ENCODE measurements at places on chromosomes 5 and 9. TPM values are rescaled to one million over a fixed set of nuclear protein-coding genes. Genes with fewer than 3 reads are reported as not detected.

DNA sequence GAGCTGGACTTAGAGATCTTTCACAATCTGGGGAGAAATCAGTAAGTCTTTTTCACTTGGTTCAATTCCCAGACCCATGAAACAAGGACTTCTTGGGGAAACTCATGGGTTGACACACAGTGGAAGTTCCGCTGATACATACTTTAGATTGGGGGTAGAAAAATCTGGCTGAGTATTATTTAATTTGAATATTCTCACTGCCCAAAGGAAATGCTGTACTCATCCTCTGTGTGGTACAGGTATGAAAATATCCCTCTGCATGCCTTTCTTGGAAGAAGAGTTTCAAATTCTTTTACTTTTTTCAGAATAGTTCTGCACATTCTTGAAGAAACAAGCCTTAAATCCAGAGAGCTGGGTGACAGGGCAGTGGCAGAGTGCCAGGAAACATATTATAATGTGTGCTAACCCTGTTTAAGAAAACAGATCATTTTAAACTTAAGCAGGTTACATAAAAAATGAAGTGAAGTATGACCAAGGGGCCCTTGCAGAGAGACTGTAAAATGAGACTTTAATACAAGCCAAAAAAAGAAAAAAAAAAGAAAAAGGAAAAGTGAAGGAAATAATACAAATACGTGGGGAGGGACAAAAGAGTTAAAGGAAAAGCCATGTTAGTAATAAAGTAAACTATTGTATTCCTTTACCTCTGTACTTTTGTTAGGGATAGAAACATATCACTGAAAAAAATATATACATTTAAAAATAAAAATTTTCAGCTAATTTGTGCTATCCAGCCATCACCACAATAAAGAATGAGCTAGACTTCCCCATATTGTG, 173.4 kb upstream of the NR3C1 start:
- H3K4me3 ChIP-seq = no peak overlapping the region
- H3K27me3 ChIP-seq = no peaks in the 10 kb centered on the region
- no peak overlapping the region for H3K27ac ChIP-seq

- no peak for DNase-seq
- no peak overlapping the region for H3K4me3 ChIP-seq
- H3K27ac ChIP-seq = no peak overlapping the region
- peaks cover 3% of the 10 kb centered on the region for H3K27me3 ChIP-seq
- H3K4me1 ChIP-seq = no peaks in the 10 kb centered on the region
These were observed 25.0 kb upstream of the OCLN start for GRCh38 chr5:69467442-69468225.

The LECT2 gene
- total RNA-seq = not detected

- H3K27me3 ChIP-seq = no peaks in the 10 kb centered on the region
- no peak for DNase-seq
- H3K27ac ChIP-seq = no peak overlapping the region
- H3K4me3 ChIP-seq = no peak overlapping the region
- H3K36me3 ChIP-seq = peaks cover 27% of the 10 kb centered on the region
- H3K4me1 ChIP-seq = peaks cover 40% of the 10 kb centered on the region
These were observed 59.5 kb downstream of the PTBP3 start for GRCh38 chr9:112273876-112274275.

DNA sequence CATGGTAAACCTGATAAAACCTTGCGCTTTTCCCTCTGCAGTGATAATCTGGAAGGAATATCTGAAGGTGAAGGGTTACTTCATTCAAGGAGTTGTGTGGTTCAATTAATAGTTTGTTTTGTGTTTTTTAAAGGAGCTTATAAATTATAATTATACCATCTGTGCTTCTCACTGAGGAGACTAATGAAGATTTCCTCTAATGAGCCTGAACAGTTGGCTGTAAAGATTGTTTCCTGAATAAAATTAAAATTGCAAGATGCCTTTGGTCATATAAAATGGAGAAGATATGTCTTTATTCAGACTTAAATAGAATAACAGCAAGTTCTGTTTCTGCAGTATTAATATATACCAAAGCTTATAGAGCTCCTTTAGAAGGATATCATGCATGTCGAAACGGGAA, 59.9 kb downstream of the GAPVD1 start:
- H3K27me3 ChIP-seq = no peaks in the 10 kb centered on the region
- H3K36me3 ChIP-seq = peaks cover 36% of the 10 kb centered on the region
- H3K27ac ChIP-seq = no peak overlapping the region
- no peak overlapping the region for H3K4me3 ChIP-seq
- no peak for DNase-seq

DNA sequence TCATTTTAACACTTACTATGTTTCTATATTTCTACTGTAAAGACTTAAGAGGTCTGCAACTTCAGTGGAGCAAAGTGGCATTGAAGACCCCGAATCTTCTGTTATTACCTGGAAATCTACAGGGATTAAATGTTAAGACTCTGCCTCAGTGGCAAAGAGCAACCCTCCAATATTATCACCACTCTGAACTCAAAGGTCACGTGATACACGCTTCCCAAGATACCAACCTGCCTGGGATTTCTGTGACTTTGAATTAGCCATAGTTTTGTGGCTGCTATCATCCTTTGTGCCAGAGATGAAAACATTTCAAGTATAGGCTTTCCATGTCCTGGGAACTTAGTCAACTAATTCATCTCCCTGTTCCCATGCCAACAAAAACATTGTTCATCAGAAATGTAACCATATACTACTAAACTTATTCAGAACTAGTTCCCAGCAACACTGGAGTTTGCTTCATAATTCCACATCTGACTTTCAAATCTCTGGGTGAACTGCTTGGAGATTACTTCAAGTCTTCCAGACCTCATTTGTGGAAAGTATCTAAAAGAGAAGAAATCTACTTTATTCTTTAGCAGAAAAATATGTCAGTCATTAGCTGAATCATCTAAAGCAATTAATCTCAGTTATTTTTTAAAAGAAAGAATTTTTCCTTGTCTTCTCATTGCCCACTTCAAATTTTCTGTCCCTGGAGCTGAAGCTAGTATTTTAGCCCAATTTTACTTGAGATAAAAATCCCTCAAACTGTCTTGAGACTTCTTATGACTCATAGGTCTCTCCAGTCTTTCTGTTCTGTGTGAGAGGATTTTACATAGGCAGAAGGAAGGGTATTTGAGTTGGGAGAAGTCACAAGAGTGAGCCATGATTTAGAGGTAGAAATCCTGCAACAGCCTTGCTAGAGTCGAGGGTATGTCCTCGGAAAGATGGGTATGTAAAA, 83.0 kb downstream of the ZNF462 start:
- no peaks in the 10 kb centered on the region for H3K4me1 ChIP-seq
- no peak overlapping the region for H3K4me3 ChIP-seq
- no peak overlapping the region for H3K27ac ChIP-seq
- H3K36me3 ChIP-seq = no peaks in the 10 kb centered on the region

GRCh38 chr9:11312966-11313365, 700.2 kb upstream of the PTPRD start:
- no peak overlapping the region for H3K27ac ChIP-seq
- no peaks in the 10 kb centered on the region for H3K27me3 ChIP-seq
- H3K4me1 ChIP-seq = no peaks in the 10 kb centered on the region
- no peak overlapping the region for H3K4me3 ChIP-seq
- DNase-seq = no peak
- no peaks in the 10 kb centered on the region for H3K36me3 ChIP-seq

DNA sequence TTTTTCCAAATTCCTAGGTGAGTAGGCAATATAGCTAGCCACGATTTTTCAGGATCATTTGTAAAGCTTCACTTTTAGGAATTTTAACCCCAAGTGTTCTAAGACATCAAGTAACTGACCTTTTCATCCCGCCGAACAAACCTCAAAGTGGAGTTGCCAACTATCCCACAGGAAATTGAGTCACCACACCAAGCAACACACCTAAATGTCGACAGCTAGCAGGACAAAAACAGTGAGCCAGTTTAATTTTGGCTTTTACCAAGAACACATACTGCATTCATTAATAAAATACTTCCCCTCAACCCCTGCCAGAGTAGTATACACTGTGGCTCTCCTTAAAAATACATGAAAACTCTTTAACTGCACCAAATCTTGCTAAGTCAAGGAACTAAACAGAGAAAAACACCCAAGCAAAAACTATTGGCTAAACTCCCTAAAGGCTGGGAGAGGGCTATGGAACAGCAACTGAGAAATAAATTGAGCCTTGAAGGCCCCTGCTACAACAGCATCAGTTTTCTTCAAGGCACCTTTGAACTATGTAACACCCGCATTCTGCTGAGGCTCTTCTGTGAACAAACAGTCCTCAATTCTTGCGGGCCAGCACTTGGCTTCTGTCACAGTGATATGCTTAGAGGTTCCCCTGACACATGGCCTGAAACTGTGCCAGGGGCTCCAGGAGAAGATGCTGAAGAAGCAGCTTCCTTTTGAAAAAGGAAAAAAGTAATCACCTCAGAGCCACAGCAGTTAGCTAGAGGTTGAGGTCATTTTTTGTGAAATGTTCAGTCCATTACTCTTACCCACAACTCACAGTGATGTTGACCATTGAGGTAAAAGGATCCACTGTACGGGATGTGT, 459.6 kb downstream of the RAB3C start:
- DNase-seq = no peak
- H3K27me3 ChIP-seq = no peaks in the 10 kb centered on the region
- H3K4me1 ChIP-seq = peaks cover 30% of the 10 kb centered on the region
- H3K4me3 ChIP-seq = peak overlapping the region; percentile 43
- peaks cover 16% of the 10 kb centered on the region for H3K36me3 ChIP-seq

- no peaks in the 10 kb centered on the region for H3K27me3 ChIP-seq
- H3K4me3 ChIP-seq = no peak overlapping the region
- H3K27ac ChIP-seq = no peak overlapping the region
- DNase-seq = no peak
These were observed 124.2 kb downstream of the WNK2 start for GRCh38 chr9:93308158-93308602.

- no peaks in the 10 kb centered on the region for H3K4me1 ChIP-seq
- no peaks in the 10 kb centered on the region for H3K36me3 ChIP-seq
- no peak overlapping the region for H3K4me3 ChIP-seq
- DNase-seq = no peak
These were observed 68.9 kb downstream of the PPIC start for GRCh38 chr5:122967625-122968024.

- no peak overlapping the region for H3K4me3 ChIP-seq
- H3K36me3 ChIP-seq = no peaks in the 10 kb centered on the region
- no peak overlapping the region for H3K27ac ChIP-seq
- no peak for DNase-seq
These were observed 49.7 kb upstream of the FST start for GRCh38 chr5:53430618-53431252.

DNA sequence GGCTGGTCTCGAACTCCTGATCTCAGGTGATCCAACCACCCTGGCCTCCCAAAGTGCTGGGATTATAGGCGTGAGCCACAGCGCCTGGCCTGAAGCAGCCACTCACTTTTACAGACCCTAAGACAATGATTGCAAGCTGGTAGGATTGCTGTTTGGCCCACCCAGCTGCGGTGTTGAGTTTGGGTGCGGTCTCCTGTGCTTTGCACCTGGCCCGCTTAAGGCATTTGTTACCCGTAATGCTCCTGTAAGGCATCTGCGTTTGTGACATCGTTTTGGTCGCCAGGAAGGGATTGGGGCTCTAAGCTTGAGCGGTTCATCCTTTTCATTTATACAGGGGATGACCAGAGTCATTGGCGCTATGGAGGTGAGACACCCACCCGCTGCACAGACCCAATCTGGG, 1.5 kb downstream of the CA9 start:
- no peak for DNase-seq
- no peaks in the 10 kb centered on the region for H3K36me3 ChIP-seq
- H3K4me3 ChIP-seq = peak overlapping the region; percentile 66
- no peak overlapping the region for H3K27ac ChIP-seq

DNA sequence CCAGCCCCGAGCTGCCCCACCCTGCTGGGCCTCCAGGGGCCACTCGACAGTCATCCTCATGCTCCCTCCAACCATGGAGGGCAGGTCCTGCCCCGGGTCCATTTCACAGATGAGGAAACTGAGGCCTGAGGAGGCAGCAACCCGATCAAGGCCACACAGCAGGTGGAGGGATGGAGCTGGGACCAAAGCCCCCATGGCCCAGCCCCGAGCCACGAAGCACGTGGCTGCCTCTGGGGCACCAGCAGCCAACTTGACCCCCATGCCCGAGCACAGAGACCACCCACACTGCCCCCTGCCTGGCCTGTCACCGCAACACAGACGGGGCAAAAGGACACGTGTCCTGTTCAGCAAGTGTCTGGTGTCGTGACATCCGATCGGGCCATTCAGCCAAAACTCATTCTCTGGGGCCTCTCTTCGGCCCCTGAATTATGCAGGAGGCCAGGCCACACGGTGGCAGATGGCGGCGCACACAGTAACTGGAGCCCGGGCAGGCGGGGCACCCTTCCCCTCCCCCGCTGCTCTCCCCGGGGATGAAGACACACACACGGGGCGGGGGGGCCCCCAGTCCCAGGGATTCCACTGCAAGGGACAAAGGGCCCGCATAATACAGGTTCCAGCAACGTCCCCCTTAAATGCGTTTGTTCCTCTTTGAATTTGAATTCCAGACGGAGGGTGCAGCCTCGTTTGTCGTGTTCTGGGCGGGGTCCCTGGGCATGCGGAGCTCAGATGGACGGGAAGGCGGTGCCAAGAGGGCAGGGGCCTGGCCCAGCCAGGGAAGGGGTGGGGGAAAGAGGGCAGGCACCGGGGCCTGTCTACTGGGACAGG, 29.4 kb upstream of the TMEM250 start:
- H3K27me3 ChIP-seq = no peaks in the 10 kb centered on the region
- H3K4me3 ChIP-seq = no peak overlapping the region
- H3K36me3 ChIP-seq = no peaks in the 10 kb centered on the region
- no peak for DNase-seq

The LIX1 gene
- not detected for total RNA-seq

GRCh38 chr9:72399391-72399790, 34.4 kb upstream of the ZFAND5 start:
- no peaks in the 10 kb centered on the region for H3K4me1 ChIP-seq
- DNase-seq = no peak
- H3K27ac ChIP-seq = no peak overlapping the region
- no peaks in the 10 kb centered on the region for H3K27me3 ChIP-seq
- no peak overlapping the region for H3K4me3 ChIP-seq

DNA sequence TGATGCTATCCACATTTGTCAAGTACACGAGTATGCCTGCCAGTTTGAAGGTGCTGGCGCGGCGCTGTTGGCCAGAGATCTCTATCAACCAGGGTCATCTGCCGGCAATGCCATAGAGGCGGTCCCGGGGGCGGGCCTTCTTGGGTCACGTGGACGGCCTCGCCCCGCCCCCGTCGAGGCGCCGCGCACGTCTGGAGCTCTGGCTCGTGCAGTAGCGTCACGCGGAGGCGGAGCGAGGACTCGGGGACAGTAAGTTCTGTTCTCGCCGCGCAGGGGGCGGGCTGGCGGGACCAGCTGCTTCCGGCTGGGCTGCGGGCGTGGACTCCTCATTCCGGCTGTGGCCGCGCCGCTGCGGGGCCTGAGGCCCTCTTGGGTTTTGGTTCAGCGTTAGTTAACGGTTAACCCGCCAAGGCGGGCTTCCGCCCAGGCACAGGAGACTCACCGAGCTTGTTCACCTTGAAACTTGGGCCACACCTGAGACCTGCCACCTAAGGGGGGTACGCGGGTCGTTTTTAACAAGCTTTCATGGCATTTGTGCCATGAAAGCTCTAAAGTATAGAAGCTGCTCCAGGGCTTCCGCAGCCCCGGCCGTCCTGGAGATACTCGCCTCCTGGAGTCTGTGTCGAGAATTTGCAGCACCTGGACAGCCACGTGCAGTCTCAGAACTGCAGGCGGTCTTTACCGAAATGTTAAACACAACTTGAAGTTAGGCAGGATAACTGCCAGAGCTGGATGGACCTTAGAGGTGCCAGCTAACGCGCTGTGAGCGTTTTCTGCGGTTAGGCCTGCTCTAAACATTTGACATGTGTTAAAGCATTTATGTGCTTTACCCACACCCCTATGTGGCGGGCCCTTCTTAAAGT, at the start of gene RFESD:
TSS of gene RFESD (plus strand) at position 209 of the 863 bp plus-strand sequence. CDS start 5,495 bp downstream, outside the sequence.
- peak within 1 kb of the TSS; percentile 80 for H3K4me3 ChIP-seq
- H3K27me3 ChIP-seq = no peaks in the 10 kb centered on the region
- peak within 1 kb of the TSS; percentile 89 for H3K27ac ChIP-seq
- H3K4me1 ChIP-seq = peaks cover 31% of the 10 kb centered on the region
- DNase-seq = peak; percentile 96

All from activated naive CD8-positive, alpha-beta T cell treated with anti-CD3 and anti-CD28 coated beads for 36 hours (primary cell).